Anterior cingulate cortex (tissue), 58 donors: ENCODE measurements at places on chromosomes 11 and 22.

DNA sequence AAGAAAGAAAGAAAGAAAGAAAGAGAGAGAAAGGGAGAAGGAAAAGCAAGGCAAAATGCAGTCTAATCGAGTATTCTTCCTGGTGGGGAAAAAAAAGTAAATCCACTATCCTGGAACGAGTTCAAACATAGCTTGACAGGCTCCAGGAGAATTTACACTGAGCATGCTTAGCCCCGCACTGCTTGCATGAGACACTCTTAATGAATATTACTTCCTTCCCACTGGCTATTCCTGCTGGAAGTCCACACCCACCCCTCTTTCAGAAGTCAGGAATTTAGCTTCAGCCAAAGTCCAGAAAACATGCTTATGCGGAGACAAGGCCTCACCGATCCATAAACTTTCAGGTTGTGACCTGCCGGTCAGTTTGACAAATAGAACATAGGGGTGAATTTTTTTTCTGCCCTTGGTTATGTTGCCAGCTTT is 251.8 kb upstream of the BLID start:
- no peak for DNase-seq

DNA sequence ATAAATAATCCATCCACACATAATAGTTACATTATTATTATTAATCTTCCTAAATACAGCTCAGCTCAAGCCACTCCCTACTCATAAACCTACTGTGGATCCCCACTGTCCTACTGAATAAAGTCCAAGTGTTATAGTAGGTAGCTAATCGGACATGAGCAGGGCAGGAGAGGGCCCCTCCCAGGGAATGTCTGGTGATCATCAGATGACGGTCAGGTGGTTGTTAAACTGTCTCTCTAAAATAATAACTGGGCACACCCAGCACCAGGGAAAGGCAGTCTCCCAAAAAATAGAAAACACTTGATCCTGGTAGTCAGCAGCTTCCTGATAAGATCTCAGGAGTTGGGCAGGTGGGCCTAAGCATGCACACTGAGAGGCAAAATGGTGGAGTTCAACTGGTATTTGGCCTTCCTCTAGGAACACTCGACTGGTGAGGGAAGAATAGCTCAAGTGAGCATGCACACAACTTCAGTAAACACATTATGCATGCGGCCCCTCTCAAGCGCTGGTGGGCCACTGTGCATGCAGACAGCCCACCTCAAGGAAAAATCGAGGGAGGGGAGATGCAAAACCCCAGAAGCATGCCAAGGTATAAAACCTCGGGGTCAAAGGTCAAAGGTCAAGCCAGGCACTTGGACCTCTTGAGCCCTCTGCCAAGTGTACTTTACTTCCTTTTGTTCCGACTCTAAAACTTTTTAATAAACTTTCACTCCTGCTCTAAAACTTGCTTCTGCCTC is 65.0 kb downstream of the LRRC32 start:
- no peak for DNase-seq

GRCh38 chr11:62805961-62806441 is 761 bp upstream of the NXF1 start:
- DNase-seq: no peak

DNA sequence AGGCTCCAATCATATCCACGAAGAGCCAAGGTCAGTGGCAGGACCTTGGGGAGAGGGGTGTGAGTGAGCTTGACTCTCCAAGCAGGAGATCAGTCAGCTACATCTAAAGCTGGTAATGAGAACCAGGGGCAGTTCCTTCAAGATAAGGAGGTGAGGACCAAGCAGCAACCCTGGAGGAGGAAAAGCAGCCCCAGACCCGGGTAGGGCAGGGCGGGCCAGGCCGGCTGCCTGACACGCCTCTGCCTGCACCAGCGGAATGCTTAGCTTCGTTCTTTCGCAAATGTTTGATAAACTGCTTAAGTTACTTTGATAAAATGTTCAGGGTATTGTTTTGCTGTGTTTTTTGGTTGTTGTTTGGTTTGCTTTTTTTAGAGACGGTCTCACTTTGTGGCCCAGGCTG is 18.7 kb upstream of the FADD start:
- DNase-seq: no peak

- DNase-seq: no peak
Measured at GRCh38 chr11:61193596-61193995, 9.7 kb upstream of the PGA3 start.

- no peak for DNase-seq
Measured at GRCh38 chr22:26334232-26334631, 94.8 kb upstream of the ASPHD2 start.

DNA sequence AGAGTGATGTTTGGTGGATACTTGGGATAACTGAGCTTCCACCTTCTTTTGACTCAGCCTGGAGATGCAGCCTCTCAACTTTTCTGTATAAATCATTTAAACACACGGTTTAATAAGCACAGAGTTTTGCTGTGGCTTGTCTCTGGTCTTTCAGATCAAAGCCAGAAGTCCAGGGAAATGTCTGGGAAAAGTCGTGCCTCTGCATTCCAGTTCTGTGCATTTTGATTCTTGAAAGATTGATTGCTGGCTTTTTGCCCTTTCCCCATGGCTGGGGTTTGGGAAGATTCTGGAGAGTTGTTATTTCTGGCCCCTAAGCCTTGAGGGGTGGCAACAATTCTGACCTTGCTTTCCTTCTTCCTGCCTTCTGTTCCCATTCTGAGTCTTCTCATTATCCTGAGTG is 154.1 kb downstream of the COMMD9 start:
- DNase-seq: no peak

DNA sequence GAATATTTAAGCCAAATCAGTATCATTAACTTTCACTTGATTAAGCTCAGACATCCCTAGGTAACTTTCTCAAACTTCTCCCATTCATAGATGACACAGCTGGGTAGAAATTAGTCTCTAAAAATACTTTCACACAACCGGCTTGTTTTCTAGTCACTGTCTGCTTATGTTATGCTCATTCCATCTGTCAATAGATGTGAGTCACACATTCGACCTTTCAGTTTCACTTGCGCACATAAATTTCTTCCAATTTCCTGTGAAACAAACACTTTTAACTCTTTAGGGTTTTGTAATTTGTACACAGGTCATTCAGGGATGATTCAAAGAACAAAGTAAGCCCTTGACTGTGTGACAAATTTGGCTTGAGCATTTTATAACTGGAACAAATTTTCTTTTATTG is 723.0 kb downstream of the KCNA4 start:
- DNase-seq: no peak

DNA sequence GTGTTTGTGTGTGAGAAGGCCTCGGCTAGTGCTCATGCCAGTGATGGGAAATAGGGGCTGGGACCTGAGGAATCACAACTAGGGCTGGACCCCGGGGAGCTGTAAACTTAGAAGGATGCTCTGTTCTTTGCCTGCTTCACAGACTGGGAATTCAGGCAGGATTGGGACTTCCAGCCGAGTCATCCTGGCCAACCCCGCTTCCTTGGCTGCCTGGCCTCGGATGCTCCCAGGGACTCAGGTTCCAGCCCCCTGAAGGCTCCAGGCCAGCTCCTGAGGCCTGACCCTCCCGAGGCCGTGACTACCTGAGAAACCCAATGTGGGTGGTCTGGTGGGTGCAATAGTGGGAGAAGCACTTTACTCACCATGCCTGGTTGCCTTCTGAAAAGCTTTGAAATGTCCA is 44.7 kb downstream of the IRAG1 start:
- no peak for DNase-seq

- no peak for DNase-seq
Measured at GRCh38 chr11:69924308-69925161, 105.3 kb upstream of the FGF3 start.

DNA sequence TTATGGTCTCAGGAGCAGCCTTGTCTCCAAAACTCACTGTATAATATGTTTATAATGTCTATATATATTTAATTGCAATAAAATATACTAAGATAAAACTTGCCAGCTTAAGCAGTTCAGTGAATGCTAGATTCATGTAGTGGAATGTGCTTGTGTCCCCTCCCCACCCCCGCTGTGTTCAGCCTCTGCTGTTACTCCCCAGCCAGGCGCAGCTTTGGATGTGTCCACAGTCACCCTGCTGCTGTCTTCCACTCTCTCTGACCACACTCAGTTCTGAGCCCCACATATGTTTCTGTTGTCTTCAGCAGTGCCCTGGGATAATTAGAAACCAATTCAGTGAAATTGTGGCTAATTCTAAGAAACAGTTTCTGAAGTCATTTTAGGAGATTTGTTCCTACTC is 52.2 kb downstream of the PPFIA1 start:
- no peak for DNase-seq

DNA sequence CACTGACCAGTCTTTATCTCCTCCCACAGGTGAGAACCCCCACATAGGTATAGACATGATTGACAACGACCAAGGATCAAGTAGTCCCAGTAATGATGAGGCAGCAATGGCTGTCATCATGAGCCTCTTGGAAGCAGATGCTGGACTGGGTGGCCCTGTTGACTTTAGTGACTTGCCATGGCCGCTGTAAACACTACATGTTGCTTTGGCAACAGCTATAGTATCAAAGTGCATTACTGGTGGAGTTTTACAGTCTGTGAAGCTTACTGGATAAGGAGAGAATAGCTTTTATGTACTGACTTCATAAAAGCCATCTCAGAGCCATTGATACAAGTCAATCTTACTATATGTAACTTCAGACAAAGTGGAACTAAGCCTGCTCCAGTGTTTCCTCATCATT is 76.5 kb downstream of the BTBD10 start:
- no peak for DNase-seq

GRCh38 chr11:69215784-69216415 is 60.2 kb downstream of the SMIM38 start:
- DNase-seq: no peak

- no peak for DNase-seq
Measured at GRCh38 chr11:114345575-114346222, 49.5 kb downstream of the NNMT start.

DNA sequence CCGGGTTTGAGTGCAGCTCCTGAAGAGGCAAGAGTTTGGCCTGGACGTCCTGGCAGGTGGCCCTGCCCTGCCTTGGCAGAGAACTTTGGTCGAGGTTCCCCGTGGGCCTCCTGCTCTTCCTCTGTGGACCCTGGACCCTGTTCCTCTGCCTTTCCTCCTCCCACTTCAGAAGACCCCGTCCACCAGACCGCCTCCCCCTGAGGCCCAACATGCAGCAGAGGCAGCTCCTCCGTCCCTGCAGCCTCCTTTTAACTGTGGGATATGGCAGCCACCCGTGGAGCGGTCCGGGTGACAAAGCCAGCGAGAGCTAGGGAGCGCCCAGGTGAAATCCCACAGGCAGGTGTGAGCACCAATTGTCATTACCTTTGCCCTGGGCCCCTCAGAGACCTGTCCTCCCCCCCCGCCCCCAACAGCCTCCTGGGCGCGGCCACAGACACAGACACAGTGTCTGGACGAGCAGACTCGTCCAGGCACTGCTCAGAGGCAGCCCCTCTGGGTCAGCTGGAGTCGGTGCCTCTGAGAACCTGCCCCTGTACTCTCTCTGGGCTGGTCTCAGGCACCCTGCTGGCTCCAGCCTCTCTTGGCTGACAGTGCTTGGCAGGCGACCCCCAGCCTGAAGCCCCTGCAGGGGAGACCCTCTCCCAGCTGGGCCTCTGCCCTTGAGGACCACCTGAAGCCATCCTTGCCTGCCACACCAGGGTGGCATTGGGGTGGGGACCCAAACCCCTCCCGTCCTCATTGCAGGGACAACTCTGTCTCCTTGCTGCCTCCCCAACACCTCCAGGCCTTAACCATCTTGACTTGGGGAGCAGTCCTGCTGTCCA is 4.1 kb upstream of the PTDSS2 start:
- no peak for DNase-seq

DNA sequence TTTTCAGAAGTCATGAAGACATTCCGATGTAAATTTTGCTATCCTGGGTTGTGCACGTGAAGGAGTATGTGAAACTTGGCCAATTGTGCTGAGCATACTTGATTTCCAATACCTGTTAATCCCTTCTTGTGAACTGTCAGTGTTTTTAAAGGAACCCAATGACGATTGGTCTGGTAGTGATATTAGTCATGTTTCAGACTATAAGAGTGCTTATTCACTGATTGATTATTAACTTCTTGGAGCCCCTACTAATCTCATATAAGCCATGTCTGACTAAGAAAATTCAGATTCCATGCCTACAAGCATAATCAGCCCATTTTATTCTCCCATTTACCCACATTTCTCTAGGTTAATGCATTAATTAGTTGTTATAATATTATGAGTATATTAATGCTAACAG is 330.8 kb upstream of the MTNR1B start:
- no peak for DNase-seq

GRCh38 chr11:94457118-94458029 is 36.3 kb downstream of the MRE11 start:
- no peak for DNase-seq

DNA sequence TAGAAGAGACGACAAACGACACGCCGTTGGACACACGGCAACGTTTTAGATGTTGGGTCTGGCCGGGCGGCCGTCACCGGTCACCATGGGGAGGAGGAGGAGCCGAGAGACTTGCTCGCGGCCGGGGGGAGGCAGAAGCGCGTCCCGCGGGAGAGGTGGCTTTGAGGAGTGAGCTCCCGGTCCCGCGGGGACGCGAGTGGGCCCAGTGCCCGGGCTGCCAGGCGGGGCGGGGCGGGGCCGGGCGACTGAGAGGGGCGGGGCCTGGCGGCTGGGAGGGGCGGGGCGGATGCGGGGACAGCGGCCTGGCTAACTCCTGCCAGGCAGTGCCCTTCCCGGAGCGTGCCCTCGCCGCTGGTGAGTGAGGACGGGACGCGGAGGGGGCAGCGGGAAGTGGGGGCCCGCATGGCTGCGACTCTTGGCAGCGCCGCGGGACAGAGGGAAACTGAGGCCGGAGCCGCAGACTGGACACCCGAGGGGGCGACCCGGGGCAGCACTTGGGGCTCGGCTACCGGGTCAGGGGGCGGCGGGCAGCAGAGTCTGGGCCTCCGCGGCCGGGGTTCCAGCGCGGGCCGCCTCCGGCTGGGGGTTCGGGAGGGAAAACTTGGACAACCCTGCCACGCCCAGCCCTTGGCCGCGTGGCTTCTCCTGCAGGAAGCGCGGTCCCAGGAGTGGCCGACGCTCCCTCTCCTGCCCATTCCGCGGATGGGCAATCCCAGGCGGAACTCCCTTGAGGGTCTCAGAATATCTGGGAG is at the start of gene TSPO:
TSS of gene TSPO (plus strand) at position 309 of the 752 bp plus-strand sequence. CDS start 7,680 bp downstream, outside the sequence.
- DNase-seq: peak; percentile 76

- DNase-seq: no peak
Measured at GRCh38 chr11:69463181-69463994, 18.1 kb upstream of the LINC01488 start.

DNA sequence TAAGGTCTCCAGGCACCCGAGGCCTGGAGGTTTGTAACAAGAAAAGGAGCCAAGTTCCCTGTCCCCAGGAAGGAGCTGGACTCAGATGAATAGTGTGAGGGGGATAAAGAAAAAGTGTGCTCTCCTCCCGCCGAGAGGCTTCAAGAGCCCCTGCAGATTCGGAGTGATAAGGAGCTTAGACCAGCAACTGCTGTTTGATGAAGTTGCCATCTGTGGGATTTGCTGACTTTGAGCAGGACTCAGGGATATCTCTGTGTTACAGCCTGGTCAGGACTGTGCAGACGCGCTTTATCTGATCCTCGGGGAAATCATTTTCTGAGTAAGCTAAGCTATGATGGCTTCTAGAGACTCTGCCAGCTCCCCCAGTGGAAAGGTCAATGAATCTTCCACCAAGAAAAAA is 1017.0 kb downstream of the TBC1D22A start:
- no peak for DNase-seq

- no peak for DNase-seq
Measured at GRCh38 chr11:13321431-13321830, 43.8 kb downstream of the BMAL1 start.
